K562 (cell line): ENCODE measurements at places on chromosomes 12 and 14.

- DNase-seq = no peak
These were observed 217.4 kb downstream of the C12orf42 start for GRCh38 chr12:103278329-103278728.

DNA sequence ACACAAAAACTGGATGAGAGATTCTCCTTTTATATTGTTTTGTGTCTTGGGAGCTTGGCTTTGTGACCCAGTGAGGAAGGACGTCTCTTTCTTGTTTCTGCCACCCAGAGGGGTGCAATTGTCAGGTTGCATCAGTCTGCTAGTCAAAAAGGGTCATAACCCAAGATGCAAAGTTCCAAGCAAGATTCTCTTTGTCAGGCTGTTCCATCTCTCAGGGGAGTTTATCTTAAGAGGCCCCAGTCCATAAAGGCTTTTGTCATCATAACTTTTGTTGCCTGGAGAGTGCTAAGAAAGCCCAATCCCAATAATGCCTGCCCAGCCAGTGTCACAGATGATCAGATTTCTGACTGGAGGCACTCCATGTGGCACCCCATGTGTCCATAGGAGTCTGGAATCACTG is 444.9 kb downstream of the TRHDE start:
- DNase-seq = no peak

DNA sequence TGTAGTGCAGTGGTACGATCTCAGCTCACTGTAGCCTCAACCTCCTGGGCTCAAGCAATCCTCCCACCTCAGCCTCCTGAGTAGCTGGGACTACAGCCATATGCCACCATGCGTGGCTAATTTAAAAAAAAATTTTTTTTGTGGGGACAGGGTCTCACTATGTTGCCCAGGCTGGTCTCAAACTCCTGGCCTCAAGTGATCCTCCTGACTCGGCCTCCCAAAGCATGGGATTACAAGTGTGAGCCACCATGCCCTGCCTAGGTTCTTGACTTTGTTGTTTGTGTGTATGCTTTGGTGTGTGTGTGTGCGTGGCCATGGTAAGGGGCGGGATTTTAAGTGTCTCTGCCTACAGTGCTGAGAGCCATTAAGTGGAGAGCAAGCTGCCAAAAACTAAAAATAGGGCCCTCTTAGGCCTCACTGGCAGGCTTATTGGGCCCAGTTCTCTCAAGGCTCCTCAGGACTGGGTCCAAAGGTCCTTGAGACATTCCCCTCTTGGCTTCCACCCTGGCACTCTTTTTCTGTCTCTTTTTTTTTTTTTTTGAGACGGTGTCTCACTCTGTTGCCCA is 5.1 kb downstream of the COX14 start:
- no peak for DNase-seq

- no peak for DNase-seq
These were observed 16.5 kb downstream of the BDKRB2 start for GRCh38 chr14:96221109-96221650.
